ENCODE measurements at places on chromosomes 2 and 18.

DNA sequence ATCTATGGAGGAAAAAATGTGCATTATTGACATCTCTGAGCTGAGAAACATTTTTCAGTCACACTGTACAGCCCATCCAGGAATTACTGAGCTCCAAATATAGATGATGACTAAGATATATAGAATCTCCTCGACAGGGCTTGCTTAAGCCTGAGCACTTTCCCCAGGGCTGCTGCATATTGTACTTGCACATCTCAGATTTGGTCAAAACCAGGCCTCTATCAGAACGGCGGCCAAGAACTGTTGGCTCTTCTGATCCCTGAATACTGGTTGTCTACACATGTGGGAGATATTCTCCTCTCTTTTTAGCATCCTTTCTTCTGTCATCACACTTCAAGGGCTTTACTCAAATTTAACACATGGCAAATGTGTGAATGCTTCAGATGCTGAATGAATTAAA, 201.5 kb upstream of the SLC35G4 start:
- DNase-seq: no peak

DNA sequence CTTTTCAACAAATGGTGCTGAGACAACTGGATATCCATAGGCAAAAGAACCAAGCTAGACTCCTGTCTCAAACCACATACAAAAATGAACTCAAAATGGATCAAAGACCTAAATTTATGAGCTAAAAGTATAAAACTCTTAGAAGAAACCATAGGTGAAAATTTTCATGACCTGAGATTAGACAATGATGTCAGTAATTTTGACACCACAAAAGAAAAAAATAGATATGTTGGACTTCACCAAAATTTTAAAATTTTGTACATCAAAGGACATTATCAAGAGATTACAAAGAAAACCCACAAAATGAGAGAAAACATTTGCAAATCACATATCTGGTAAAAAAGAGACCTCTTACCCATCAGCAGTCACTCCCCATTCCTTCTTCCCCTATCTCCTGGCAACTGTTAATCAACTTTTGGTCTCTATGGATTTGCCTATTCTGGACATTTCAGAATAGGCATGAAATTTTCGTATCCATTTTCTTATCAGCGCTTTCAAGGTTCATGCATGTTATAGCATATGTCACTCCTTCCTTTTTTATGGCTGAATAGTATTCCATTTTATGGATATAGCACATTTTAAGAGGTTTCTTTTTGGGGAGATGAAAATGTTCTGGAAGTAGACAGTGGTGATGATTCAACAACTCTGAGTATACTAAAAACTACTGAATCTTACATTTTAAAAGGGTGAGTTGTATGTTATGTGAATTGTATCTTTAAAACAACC, 43.3 kb downstream of the FAM178B start:
- DNase-seq: no peak

GRCh38 chr2:237735798-237736197, 62.8 kb upstream of the RBM44 start:
- no peak for DNase-seq

GRCh38 chr2:159807183-159808031, 9.4 kb upstream of the CD302 start:
- DNase-seq: peak; percentile 11

GRCh38 chr2:200408428-200409316, 101.2 kb downstream of the KCTD18 start:
- DNase-seq: peak; percentile 93

DNA sequence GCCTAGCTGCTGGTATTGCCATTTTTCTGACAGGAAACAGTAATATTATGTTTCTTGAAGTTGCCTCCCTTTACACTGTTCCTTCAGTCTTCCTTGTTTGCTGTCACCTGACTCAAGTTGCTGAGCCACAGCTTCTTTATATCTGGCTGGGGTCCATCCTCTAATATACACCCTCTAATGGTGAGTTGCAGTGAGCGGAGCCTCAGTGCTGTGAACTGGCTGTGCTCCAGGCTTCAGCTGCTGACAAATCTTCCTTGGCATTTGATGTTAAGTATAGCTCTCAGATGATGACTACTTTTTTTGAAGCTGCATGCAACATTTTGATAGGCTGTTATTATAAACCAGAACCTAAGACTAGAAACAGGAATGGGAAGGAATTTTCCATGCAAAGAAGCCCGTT, 366.7 kb downstream of the NUP35 start:
- DNase-seq: no peak

GRCh38 chr2:169095621-169096105, 26.3 kb downstream of the DHRS9 start:
- peak; percentile 75 for DNase-seq

DNA sequence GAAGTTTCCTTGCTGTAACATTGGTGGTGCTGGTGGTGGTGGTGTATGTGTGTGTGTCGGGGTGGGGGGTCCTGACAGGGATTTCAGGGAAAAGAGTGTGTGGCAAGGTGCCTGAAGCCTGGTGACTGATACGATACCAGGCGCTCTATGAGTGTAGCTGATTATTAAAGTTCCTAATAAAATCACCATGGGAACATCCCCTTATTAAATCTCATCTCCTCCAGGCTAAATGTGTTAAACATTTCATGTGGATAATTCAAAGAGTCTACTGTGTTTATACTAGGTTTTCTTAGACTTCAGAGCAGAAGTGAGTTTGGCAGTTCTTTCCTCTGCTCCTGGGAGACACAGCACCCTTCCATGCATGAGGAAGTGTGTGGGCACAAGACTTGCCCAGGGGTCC, 82.0 kb downstream of the THNSL2 start:
- DNase-seq: no peak

DNA sequence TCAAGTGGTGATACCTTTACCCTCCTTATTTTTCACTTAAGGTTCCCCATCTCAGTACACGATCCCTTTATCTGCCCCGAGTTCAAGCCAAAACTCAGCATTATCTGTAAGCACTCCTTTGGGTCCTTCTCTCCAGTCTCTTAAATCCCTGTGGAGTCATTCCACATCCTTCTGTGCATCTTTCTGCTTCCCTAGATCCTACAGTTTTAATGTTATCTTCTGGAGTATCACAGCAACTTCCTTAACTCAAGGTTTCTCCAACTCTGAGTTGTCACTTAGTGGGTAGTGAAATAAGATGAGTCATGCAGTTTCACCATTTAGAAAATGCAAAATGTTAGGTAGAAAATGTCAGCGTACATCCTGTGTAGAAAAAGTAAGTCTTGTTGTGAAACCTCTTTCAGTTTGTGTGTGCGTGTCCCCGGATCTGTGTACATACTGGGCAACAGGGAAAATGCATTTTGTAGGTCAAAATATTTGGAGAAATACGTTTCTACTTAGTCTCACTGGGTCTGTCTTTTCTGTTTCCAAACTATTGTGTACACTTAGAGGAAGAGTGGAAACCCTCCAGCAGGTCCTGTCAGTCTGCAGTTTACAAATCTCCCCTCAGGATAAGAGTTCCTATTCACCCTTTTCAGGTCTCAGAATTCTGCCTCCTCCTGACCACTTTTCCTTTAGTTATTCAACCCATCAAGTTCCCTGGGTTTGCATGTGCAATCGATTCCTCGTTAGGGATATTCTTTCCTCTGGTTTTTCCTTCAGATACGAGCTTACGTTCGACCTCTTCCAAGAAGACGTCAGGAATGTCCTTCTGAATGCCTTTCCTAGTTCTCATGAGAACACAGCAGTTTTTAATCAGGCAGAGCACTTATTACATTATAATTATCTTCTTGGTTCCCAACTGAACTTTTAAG, 154.8 kb downstream of the TGIF1 start:
- peak; percentile 80 for DNase-seq

- no peak for DNase-seq
Measured at GRCh38 chr2:151114874-151115273, 146.8 kb downstream of the RBM43 start.

DNA sequence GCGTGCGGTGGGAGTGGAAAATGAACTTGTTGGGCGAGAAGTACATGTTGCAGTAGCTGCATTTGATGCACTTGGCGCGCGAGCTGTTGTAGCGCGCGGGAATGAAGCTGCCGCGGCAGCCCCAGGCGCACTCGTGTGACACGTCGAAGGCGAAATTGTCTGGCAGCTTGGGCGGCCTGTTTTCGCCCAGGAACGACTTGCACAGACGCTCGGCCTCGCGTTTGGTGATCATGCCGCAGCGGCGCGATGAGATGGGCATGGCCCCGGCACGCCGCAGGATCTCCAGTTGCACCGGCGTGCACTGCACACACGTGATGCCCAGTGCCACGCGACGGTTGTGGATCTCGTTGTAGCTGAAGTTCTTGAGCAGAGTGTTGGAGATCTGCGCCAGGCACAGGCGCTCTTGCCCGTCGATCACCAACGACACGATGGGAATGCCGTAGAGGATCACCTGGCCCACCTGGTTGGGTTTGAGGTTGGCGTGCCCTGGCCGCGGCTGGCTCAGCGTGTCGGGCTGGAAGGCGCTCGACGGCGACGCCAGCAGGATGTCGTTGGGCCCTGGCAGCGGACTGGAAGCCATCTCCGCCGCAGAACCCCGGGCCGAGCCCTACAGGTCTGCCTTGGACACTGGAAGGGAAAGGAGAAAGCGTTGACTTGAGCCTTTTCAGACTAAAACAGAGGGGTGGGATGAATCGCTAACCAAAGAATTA, 2.7 kb downstream of the SKOR2 start:
- no peak for DNase-seq

DNA sequence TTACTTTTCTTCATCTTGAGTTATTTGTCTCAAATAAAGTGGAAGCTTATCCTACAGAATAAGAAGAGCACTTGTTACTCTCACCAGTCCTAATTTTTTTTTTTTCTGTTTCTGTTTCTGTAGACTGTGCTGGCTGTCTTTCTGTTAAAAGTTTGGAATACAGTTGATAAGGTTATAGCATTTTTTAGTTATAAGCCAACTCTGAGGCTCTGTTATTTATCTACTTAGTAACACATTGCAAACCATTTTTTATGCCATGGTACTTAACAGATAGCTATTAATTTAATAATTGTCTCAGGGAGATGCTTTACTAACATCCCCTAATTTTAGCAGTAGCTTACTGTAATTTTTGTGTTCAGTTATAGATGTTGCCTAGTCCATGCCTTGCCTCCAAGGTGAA, 37.9 kb downstream of the CREB1 start:
- no peak for DNase-seq

DNA sequence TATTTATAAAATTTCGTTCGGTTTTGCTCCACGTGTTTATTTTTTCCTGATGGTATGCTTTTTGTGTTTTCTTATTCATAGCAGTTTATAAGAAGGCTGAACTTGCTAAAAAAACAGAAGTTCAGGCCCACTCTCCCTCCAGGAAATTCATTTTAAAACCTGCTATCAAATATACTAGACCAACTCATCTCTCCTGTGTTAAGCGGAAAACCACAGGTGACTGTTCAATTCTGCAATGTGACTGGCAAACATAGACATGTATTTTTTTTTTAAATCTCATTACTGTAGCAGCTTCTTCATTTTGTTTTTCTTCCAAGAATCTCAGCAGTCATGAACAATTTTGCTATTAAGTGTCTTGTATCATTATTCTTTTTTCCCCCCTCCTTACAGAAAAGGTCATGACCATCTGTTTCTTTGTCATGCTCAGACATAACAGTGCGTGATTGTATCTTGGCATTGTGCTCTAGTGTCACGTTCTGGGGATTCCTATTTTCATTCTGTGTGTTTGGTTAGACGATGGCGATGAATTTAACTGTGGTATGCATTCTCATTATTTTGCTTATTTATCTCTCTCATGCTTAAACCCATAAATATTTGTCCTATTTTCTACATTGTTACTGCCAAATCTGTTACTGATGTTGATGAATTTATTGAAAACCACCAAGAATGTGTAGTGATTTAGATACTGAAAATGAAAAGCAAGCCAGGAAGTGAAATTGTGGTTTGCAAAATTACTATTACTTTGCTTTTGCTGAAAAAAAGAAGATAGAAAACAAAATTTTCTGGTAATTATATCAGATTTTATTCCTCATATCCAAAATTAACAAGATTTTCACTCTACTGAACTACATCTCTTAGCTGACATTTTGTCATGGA, 74.6 kb upstream of the UNC80 start:
- DNase-seq: no peak

GRCh38 chr2:205607146-205607545, 75.2 kb upstream of the NRP2 start:
- no peak for DNase-seq

- no peak for DNase-seq
Measured at GRCh38 chr18:35511428-35511827, 13.7 kb upstream of the INO80C start.

GRCh38 chr2:185222311-185222710, 516.3 kb upstream of the FSIP2 start:
- no peak for DNase-seq

DNA sequence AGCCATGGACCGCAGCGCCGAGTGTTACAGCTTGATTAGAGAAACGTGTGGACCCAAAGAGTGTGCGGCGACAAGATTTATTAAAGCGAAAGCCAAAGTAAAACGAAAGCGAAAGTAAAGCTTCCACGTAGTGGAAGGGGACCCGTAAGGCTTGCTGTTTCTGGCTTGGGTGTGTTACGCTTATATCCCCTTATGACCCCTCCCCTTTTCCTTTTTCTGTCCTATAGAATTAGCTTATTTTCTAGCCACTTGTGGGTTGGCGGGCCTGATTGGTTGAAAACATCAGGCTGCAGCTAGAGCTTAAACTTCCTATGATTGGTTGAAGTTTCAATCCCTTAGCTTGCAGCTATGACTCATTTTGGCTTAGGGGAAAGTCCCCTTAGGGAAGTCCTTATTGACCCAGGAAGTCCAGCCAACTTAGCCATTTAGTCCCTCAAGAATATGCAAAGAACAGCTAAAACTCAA, 969.7 kb downstream of the DCDC2C start:
- DNase-seq: no peak

DNA sequence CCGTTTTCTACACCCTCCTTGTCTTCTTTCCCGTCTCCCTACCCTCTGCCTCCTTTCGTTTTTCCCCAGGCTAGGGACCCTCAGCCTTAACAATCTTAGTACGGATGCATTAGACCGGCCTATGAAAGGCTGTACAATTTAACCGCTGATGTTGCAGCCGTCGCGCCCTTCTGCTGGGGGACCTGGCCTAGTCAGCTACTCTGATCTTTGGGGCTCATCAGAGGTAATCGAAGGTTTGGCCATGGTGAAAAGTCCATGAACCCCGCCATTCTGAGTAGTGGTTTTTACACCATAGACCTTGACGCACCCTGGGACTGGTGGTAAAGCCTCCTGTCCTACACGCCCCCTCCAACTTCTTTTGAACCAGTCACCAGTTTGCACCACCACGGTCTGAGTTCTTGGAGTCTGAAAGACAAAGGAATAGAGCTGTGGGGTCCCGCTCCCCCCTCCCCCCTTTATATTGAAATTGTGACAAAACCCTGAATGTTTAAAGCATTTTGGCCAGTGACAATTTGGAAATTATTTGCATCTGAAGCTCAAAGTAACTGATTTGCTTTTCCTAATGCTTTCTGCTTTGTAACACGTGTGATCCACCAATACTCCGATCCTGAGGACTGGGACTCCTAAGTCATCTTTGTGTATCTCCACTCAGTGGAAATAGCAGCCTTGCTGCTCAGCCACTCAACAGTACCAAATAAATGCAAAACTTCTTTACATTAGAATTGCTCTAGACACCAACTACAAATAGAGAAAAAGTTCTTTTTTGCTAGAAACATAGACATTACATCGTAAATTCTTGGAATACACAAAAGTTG, 642 bp upstream of the SRSF7 start:
- no peak for DNase-seq
